ENCODE measurements at places on chromosomes 5 and 9.
A peak's percentile ranks its signal among the peaks of the same experiment; 100 is the strongest.

GRCh38 chr5:14614490-14614889 is 32.9 kb downstream of the OTULINL start:
- no peak for DNase-seq

DNA sequence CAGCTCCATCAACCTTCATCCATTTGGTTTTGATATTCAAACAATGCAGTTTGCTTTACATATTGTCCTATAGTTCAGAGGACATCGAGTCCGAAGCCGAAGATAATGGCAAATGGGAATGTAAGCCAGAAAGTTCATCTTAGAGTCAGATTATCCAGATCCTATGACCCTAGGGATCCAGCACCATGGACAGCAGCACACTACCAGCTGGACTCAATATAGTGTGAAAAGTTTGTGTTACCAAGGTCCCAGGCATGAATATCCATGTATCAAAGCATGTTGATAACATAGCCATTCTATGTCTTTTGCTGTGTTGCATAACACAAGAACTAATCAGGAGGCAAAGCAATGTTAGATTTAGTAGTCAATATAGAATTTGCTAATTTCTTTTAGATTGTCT is 46.3 kb downstream of the FSTL4 start:
- DNase-seq: no peak

DNA sequence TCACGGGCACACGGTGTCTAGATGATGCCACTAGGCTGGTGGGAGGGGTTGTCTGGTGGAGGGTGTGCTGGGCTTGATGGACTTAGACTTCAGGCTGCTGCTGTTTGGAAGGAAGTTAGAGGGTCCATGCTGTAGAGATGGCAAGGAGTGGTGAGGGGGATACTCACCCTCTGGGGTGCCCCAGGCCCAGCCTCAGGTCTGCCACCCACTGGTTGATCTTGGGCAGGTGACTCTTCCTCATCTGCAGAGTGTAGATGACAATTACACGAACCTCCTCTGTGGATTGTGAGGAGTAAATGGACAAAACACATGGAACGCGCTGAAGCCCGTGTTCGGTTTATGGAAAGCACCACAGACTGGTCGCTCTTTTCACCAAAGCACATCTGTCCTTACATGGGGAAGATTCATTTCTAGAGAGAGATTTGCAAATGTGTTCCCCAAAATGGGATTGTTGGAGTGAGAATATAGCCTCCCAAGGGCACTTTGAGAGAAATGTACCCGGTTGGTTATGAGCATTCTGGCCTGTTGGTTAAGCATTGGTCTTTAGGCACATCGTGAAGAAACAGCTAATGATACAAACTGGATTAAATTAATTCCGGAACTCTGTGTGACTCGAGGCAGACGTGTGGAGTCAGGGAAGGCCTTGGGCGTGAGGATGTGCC is 58.2 kb downstream of the ZNF618 start:
- peak; percentile 28 for DNase-seq

DNA sequence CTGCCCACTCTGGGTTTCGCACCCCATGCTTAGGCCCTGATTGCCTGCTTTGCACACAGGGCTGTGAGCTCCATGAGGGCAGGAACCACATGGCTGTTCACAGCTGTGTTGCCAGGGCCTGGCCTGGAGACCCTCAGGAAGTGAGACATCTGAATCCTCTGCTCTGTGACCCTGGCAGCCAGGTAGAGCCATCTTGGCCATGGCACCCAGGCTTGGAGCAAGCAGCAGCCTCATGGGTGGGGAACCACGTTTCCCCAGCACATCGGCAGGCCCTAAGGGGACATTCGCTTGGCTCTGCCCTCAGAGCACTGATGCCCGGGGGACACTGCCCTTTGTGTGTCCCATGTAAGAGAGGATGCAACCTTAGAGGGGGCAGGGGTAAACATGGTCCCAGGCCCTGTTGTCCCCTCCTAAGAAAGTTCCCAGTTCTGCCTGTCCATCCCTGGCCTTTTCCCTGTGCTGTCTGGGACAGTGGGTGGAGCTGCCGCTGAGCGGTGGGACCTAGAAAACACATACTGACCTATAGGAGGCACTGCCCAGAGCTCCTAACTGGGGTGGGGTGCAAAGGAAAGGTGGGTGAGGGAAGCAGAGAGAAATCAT is 144.1 kb upstream of the IER5L start:
- peak; percentile 51 for DNase-seq

DNA sequence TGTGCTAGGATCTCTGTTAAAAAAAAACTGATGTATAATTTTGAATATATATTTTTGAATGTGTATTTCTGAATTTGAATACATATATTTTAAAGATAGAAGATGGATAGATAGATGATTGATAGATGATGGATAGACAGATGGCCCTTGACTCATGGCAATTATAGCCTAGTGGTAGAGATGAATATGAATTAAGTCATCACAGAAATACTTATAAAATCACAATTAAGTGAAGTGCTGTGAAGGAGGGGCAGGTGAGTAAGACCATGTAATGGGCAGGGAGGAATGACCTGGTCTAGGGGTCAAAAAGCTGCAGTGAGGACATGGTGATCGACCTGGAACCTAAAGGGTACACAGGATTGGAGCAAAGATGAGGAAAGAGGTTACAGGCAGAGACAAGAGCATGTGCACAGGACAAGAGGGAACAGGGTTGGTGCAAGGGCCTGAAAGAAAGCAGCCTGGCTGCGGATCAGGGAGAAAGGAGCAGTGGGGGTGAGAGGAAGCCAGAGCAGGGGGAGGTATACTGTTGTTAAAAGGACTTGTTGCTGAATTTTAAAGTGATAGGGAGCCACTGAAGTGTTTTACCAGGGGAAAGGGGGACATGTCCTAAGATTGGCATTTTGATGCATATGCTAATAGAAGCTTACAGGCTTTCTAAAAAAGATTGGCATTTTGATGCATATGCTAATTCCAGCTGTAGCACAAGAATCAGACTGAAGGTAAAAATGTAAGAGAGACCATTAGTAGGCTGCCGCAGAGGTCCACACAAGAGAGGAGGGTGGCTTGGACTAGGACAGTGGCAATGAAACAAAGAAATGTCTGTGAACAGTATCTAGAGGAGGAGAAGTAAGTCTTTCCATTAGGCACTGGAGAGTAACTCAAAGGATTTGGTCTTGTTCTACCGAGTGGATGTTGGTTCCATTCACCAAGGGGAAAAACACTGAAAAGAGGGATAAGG is 527.8 kb downstream of the AGTPBP1 start:
- no peak for DNase-seq

DNA sequence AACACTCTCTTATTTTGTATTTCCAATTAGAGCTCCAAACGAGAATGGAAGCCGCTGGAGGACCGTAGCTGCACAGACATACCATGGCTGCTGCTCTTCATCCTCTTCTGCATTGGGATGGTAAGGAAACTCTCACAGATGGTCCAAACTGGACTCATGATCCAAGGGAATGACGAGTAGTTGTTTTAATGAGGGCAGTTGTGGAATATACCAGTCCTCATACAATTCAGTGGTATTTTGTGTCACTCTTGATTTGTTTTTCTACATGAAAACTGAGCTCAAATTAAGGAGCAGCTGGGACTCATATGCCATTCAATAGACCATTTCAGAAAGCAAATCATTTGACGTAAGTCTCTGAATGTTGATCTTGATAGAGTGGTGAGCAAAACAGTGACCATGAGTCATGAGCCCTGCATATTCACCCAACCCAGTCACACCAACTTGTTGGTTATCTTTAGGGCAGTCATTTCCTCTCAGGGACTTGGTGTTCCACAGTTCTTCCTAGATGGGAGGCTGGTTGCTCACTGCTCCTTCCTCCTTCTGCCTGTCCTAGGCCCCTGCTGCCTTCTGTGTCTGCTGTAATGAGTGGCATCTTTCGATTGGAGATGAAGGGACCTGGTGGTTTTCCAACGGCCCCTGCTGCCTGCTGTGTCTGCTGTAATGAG is 54.9 kb downstream of the SLC44A1 start:
- peak; percentile 78 for DNase-seq

DNA sequence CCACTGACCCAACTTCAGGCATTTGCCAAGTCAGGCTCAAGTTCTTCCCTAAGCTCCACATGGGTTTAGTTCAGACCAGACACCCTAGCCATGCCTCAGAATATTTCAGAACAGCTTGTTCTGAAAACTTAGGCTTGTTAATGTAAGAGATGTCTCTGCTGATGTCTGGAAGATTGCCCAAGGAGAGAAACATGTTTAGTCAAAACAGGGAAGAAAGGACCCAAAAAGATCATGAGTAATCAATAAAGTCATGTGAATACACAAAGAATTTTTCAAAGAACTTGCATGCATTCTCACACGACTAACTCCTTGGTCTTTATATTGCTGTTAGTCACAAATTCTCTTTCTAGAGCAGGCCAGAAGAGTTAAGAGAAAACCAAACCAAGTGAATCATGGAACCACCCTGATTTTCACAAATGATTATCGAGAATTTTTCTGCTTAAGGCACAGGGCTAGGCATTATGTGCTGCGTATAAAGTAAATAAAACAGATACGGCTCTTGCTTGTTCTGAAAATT is 158.1 kb upstream of the HMHB1 start:
- DNase-seq: no peak

- no peak for DNase-seq
Observed at GRCh38 chr9:20697021-20697719, 13.1 kb downstream of the FOCAD start.

DNA sequence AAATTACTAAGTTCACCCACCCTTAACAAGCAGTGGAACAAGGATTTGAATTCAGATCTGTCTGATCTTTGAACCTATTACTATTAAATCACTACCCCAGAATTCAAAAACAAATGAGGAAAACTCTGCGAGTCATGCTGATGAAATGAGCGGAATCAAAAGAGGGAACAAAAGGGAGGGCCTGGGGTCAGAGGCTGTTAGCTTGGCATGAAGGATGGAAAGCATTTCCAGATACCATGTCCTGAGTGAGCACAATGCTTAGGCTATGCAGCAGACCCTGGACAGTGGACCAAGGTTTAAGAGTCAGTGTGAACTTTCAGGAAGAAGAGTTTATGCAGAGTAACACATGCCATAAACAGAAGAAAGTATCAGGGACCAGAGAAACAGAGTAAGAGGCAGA is 30.5 kb downstream of the GRIA1 start:
- DNase-seq: no peak

DNA sequence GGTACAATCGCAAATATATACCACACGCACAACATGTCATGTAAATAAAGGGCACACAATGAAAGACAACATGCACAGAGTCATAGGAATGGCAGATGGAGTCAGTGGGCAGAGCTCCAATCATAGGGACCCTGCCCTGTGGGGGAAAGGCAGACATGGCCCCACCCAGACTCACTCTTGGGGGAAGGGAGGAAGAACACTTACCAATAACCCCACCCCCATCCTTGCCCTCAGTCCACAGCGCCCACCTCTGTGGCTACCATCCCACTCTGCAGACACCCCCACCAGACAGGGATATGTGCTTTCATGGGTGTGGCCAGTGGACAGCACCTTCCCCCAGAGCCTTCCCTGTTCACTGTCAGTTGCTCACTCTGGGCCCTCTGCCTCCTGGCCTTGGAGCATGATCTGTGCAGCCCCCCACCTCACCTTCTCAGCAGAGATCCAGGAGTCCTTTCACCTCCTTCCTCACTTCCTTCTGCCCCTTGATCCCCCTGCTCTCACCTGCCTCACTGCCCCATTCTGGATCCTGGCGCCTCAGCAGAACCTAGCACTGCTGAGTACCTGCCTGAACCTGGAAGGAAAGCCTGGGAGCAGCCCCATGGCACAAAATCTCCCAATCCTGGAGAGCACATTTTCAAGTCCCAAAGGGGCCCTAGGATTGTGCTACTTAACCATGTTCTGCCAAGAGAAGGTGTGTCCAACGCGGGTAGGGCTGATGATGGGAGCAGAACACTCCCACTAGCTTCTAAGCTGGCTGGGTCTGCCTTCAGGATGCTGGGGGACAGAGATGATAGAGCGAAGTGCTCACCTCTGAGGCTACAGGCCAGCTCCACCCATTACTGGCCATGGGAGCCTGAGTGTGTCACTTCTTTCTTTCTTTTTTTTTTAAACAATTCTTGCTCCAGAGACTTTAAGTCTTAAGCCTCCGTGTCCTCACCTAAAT is 1.5 kb upstream of the PHF19 start:
- DNase-seq: no peak

GRCh38 chr9:126692041-126692758 is 78.5 kb downstream of the LMX1B start:
- peak; percentile 52 for DNase-seq

GRCh38 chr5:44942524-44943001 is 133.8 kb downstream of the MRPS30 start:
- no peak for DNase-seq

All from islet precursor cell (in vitro differentiated cells).